ENCODE measurements at places on chromosomes 12 and 14.

DNA sequence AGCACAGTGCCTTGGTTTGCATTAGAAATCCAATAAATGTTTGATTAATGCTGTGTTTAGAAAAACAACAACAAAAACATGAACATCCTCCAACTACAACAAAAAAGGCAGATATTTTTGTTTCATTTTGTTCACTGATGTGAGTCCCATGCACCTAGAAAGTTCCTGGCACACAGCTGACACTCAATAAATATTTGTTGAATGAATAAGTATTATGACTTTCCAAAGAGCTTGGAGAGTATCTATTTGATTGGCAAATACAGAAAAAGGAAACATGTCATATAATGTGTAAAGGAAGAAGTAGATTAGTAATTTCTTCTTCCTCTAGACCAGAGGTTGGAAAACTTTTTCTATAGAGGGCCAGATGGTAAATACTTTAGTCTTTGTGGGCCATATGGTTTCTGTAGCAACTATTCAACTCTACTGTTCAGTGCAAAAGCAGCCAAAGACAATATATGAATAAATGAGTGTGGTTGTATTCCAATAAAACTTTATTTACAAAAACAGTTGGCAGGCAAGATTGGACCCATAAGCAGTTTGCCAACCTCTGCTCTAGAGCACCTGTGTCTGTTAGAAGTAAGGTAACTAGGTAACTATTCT is 312.3 kb upstream of the DIO2 start:
- no peak for DNase-seq

GRCh38 chr14:92646952-92647796 is 101.3 kb downstream of the LGMN start:
- DNase-seq: no peak

GRCh38 chr12:46362895-46363581 is 9.5 kb downstream of the SLC38A2 start:
- DNase-seq: no peak

DNA sequence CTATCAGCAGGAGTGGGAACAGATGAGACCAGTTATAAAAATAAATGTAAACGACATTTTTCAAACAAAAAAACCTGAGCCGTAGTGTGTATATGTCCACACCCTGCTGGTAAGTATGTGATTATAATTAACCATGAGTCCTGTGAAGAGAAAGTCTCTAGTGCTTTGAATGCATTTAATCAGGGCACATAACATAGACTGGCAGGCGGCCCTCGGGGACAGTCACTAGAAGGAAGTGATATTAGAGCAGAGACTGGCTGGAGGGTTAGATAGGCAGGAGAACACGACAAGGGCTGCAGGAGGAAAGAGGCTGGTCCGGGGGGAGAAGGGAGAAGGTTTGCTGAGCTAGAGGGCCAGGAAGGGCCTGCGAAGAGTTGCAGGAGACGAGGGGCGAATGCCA is 23.8 kb upstream of the ELK3 start:
- DNase-seq: no peak

GRCh38 chr12:87848248-87848868 is 180.8 kb downstream of the C12orf50 start:
- no peak for DNase-seq

DNA sequence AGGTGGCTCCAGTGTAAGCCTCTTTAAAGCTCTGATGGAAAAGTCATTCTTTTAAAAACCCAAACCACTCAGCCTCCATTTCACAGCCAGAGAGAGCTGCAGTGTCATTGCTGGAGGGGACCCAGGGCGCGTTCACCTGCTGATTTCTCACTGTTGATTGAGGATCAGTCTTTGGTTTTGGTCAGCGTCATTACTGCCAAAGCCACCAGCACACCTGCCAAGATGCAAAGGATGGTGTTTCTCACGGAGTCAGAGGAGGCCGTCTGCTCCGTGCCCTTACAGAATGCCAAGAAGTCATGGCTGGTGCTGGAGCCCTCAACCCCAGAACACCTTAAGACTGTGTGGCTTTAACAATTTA is 32.8 kb upstream of the BATF start:
- DNase-seq: no peak

DNA sequence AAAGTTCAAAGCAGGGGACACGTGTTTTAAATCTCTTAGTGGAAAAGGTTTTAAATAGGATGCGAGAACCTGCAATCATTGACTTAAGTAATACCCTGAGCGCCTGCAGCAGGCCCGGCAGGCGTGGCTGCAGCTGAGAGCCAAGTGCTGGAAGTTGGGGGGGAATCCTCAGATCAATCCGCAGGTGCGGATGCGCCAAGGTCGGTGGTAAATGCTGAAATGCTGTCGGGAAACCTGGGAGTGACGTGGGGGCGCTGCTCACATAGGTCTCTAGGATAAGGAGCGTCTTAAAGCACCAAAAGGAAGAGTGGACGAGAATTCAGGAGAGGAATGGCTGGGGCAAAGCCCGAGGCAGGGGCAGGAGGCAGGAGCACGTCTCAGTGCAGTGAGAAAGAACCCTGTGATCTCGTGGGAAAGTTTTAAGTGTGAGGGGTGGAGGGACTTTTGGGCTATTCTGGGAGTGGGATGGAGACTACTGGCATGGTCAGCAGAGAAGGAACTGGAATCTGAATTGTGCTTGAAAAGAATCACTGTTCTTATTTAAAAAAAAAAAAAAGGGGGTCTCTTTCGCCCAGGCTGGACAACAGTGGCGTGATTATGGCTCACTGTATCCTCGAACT is 883 bp upstream of the CDCA4 start:
- no peak for DNase-seq

GRCh38 chr12:47377414-47378221 is 297.9 kb upstream of the AMIGO2 start:
- no peak for DNase-seq

All from T-cell (primary cell).